ENCODE measurements at places on chromosomes 2 and 18.

DNA sequence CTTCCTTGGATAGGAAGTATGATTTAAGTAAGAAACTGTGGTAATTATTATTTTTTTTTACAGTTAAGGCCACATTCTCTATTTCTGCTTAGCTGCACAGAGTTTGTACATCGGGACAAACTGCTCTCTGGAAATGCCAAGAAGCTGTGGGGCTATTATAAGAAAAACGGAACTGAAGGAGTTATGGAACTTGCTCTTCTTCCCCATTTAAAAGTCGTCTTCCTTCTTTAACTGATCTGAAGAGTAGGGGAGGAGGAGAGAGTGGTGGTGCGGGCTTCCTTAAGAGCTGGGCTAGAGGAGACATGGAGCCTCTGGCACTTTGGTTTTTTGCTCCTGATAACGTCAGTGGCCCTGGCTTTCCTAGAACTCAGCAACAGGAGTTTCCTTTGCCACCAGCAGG lies 54.4 kb downstream of the RAB31 start:
- DNase-seq = no peak

- no peak for DNase-seq
Measured at GRCh38 chr2:102442967-102443828, 20.2 kb downstream of the IL18RAP start.

- DNase-seq = no peak
Measured at GRCh38 chr2:18045230-18045629, 166.8 kb downstream of the KCNS3 start.

DNA sequence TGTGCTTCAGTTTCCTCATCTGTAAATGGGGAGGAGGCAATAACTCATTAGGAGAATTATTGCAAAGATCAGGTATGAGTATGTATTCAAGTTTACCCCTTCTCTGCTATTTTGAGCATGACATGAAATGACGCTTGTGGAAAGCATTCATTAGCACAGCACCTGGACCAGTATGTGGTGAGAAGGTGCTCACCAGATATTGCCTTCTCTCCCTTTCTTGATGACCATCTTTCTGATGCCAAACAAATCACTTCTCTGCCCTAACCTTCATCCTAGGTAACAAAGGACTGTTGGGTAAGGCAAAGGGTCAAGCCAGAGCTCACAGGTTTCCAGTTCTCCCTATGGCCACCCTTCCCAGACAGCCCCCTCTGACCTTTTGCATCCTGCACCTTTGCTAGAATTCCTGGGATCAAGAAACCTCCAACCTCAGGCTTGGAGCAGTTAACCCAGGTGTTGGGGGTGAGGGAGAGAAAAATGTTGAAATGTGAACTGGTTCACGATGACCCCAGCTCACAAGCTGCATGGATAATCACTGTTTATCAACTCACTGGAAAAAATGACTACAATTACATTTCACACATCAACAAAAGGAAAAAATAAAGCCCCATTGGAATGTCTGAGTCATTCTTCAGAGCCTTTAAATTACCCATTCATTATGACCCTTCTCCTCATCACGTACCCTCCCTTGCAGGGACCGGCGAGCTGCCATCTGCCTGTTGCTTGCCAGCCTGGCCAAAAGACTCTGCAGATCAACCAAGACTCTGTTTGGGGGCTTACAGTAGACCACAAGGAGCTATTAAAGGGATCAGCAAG lies 41.6 kb downstream of the LBH start:
- DNase-seq = no peak

DNA sequence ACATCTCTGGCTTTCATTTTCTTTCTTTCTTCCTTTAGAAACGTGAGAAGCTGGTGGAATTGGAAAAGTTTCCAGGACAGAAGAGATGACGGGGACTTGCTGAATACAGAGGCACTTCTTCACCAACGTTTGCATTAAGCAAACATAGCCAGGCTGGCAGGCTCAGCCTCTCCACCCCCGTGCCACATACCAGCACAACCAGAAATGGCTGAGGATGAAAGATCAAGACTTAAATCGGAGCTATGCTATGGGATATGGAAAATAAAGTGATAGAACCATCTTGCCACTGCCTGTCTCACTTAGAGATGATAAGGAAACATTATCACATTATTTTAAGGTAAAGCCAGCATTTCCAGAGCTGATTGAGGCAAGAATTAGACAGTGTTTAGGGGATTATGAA lies 483.3 kb downstream of the BCL11A start:
- DNase-seq = no peak

DNA sequence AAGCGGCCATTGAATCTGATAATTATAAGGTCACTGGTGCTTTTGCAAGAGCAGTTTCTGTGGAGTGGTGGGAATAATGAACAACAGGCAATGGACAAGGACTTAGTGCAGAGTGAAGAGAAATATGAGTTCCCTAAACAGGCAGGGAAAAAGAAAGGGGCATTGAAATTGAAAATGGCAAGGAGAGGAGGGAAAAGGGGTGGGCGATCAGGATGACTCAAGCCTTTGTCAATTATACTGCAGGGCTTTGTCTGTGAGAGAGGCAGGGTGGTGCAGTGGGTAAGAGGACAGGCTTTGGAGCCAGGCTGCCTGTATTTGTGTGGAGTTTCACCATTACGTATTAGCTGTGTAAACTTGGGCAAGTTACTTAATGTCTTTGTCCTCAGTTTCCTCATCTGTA lies 29.5 kb upstream of the PAIP2B start:
- no peak for DNase-seq

DNA sequence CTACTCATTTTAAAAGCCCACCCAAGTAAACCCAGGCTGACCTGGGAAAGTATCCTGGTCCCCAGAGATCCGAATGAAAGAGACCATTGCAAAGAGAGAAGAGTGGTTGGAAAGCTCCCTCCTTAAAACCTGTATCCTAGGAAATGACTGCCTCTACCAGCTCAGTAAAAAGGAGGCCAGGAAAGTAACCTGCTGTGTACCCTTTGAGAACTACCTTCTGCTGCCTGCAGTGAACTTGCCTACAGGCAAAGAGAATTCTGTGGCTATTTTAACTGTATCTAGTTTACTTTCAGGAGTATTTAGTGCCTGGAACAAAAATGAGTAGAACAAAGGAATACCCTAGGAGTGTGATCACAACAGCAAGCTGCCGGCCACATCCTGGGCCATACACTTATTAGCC lies 641.7 kb upstream of the NRXN1 start:
- DNase-seq = no peak

DNA sequence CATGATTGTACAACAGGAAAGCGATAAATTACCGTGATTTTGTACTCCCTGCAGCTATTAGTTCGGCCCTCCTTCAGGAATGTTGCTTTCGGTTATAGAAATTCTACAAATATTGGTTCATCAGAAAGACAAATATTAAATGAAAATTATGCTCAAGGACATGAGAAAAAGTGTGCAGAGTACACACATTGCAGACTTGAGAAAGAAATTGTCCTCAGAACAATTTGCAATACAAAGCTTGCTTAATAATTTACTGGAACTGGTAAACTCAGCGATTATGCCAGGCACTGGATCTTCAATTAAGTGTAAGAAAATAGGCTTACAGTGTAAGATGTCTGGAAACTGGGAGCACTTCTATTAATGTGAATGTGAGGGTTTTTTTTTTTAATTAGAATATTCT lies 45.9 kb downstream of the ABCG8 start:
- DNase-seq = no peak

DNA sequence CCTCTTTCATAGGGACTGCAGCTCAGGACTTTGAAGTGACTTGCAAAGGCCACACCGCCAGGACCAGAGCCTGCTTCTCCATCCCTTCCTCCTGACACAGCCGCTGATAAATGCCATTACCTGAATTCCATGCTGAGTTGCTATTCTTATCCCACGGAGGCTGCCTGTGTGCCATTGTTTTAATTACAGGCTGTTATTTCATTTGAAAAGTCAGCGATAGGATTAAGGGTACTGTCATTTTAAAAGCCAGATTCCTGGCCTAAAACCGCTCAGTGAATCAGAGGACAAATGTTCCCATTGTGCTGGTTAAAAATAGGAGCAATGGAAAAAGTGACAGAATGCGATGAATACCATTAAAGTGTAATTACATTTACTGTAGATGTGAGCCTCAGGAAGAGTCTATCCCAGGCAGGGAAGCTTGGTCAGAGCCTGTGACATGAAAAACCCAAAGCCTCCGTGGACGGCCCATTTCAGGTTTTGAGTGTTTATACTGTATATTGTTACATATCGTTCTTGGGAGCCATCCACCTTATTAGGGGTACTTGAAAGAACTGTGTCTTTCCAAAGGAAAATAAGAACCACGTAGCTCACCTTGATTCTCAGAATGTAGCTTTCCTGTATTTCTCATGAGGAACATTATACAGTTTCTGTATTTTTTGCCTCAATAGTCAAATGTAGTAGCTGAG lies 41.3 kb downstream of the PDCL3 start:
- DNase-seq = no peak

DNA sequence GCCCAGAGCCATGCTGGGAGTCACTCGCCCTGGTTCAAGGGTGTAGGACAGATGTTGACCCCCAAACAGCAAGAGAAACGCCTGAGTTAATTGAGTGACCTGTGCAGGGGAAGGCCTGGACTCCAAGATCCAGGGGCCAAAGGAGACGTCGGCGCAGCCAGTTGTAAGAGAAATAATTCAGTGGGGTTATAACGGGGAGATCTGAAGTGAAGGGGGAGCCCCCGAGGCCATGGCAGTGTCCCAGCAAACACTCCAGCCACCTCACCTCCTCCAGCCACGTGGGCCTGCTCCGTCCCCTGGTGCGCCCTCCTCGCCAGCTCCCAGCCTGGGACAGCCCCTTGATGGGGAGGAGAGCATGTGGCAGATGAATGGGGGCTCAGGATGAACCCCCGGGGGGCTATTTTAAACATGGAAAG lies 130.7 kb upstream of the GPC1 start:
- no peak for DNase-seq

GRCh38 chr2:72165792-72166191 lies 18.1 kb upstream of the CYP26B1 start:
- no peak for DNase-seq

DNA sequence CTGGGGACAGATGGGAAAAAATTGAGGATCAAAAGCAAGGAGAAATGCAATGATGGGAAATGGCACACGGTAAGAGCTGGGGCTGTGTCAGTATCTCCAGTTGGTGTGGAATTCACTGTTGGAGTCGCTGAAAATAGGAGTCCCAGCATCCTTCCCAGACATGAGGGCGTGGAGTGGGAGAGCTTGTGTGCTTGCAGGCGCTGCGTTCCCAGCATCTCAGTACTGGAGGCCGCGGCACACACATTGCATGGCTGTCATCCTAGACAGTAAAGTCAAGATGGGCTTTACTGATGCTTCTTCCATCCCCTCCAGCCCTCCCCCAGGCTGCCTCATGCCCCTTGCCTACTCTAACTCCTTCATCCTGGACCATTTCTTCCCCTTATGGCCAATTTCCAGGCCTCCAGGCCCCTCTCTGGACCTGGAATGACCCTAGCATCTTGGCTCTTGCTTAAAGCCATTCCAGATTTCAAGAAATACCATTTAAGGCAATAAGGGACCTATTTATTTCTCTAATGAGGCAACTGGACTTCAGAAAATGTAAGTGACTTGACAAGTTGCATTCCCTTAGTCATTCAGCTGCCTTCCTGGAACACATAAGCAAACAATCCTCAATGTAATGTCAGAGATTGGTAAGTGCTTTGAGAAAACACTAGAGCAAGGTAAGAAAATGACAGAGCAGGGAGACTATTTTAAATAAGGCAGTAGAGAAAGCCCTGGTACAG lies 70.5 kb upstream of the TTC39C start:
- peak; percentile 96 for DNase-seq

- DNase-seq = no peak
Measured at GRCh38 chr18:73782405-73782804, 365.2 kb downstream of the FBXO15 start.

- DNase-seq = no peak
Measured at GRCh38 chr2:218168635-218169462, 2.1 kb upstream of the CXCR1 start.

DNA sequence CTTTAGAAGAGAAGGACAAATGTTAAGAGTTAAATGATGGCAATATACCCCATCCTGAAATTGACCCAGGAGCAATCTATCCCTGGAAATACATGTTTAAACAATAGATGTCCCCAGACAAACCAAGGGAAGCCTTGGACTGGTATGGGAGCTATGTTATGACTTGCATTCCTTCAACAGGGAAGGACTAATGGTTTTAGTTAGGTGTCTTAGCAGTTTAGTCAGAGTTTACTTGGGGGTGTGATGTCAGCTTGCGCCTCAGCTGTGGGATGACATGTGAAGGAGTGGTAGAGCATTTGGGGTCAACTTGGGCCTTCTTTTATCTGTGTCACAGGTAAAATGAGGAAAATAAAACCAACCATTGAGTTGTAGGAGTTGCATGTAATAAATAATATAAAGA lies 36.8 kb downstream of the SPC25 start:
- DNase-seq = peak; percentile 4

DNA sequence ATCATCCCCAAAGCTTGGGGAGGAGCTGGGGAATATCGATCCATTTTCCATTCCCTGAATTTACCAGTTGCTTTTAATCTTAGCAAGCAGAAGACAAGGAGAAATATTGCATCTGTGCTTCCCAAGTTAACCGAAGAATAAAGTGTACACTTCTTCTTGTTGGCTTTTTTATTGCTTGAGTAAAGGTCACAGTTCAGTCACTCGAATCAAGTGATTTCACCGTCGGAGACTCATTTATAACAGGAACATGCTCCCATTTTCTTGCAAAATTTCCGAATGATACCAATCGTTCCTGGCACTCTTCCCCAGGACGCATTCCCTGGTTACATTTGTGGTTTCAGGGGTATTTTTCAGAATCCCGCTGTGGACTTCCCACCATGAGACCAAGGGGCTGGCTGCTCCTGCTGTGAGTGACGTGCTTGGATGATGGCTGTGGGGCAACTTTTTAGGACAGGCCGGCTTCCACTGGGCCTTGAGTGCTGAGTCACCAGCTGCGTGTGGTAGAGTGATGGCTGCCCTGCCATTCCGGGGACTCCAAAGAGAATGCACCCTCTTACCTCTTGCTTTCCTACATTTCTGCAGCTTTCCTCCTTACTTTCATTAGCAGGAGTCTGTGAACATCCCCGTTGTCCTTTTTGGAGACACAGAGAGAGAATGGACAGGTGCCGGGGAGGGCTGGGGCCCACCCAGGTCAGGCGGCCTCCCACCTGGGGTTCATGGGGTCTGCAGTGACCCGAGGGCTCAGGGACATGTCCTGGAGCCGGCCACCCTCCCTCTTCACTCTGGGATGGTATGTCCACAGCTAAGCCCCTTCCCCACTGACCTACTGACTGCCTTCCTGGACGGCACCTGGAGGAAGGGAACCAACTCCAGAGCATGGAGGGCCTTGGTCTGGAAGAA lies 60.7 kb upstream of the HDAC4 start:
- no peak for DNase-seq

DNA sequence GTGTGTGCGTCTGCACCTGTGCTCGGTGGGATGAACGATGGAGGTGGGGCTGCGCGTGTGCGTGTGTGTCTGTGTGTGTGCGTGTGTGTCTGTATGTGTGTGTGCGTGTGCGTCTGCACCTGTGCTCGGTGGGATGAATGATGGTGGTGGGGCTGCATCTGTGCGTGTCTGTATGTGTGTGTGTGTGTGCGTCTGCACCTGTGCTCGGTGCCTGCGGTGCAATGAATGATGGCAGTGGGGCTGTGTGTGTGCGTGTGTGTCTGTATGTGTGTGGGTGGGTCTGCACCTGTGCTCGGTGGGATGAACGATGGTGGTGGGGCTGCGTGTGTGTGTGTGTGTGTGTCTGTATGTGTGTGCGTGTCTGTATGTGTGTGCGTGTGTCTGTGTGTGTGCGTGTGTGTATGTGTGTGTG lies 48.5 kb upstream of the CTDP1 start:
- DNase-seq = no peak
